ENCODE measurements at places on chromosomes 13 and 19.

GRCh38 chr13:61294467-61295191 is 121.0 kb downstream of the PCDH20 start:
- DNase-seq = no peak

- no peak for DNase-seq
Observed at GRCh38 chr19:1626417-1627010, 21.3 kb upstream of the UQCR11 start.

DNA sequence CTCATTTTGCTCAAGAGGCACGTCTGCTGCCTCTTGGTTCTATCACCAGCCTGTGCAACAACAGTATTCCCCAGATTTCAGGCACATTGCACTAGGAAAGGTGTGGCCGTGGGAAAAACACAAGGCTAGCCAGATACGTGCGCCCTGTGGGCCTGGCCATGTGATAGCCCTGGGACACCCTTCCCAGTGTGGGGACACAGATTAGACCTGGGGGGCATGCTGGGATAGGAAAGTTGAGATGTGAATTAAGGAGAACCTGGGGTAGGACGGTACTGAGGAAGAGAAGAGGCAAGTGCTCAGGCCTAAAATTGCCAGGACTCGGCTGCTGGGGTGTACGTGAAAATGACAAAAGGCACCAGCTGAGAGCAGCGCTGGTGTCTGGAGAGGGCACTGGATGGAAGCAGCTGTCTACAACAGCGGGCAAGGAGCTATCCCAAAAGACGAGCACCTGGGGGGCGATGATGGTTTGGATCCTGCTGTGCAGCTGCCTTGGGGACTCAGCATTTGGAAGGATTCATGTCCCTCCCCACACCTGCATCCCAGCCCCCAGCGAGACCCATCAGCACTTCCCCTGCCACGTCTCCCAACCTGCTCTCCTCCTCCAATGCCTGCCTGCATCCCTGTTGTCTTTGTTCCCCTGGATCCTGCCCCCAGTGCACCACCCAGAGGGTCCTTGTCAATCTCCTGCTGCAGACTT is 54.3 kb downstream of the GGACT start:
- DNase-seq = no peak

GRCh38 chr13:98826146-98826545 is 73.7 kb upstream of the SLC15A1 start:
- no peak for DNase-seq

DNA sequence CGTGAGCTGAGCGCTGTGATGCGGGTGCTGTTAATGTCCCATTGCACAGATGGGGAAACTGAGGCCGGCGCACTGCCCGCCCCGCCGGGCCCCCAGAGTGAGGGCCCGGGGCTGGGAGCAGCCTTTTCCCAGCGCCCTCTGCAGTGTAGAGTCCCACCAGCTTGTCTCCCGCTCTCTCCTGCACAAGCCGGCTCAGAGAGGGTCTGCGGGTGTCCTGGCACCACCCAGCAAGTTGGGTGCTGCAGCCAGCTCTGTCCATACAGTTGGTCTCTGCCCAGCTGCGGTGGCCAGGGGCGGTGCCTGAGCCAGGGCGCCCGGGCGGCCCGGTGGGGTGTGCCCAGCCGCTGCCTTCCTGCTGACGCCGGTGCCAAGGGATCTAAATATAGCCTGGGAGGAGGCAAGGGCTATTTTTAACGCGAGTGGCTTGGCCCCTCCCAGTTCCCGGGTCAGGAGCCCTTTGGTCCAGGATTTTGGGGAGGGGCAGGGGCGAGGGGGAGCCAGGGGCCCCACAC is 19.3 kb downstream of the GADD45B start:
- no peak for DNase-seq

GRCh38 chr13:101584331-101584730 is 131.9 kb downstream of the ITGBL1 start:
- no peak for DNase-seq

GRCh38 chr13:24050796-24051715 is 109.5 kb upstream of the SPATA13 start:
- no peak for DNase-seq

- DNase-seq = no peak
Observed at GRCh38 chr13:48163061-48163460, 68.2 kb upstream of the MED4 start.

DNA sequence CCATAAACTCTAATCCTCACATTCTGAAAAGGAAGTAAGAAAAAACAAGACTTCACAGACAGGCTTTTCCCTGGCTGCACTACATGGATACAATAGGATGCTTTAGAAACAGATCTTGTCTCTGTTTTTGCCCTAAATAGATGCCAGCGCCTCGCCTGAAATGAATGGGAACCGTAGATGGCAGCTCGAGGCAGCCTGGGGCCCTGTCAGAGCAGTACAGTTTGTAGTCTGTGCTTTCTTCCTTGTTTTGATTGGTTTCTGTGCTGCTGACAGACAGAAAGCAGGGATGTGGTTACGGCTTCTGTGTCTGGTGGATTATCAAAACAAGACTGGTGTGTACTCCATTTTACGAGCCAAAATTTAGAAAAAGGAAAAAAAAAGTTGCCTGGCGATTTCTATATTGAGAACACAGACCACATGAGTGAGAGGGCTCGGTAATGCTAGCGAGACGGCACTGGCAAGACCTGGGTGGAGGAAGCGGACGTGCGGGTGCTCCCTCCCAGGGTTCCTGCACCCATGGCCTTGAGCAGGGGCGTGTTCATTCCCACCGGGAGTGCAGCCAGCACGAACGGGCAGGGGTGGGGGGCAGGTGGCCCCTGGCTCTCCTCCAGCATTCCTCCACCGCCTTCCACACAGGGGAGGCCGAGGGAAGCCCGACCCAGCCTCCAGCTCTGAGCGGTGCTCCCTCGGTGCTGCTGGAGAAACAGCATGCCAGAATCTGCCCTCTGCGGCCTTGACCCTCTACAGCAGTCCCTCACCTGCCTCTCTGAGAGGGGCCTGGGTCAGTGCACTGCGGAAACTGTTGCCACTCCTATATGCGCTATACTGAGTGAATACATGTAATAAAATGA is 37.6 kb upstream of the C1QTNF9 start:
- DNase-seq = no peak

GRCh38 chr13:19183676-19184075 is 2.1 kb upstream of the TUBA3C start:
- no peak for DNase-seq

DNA sequence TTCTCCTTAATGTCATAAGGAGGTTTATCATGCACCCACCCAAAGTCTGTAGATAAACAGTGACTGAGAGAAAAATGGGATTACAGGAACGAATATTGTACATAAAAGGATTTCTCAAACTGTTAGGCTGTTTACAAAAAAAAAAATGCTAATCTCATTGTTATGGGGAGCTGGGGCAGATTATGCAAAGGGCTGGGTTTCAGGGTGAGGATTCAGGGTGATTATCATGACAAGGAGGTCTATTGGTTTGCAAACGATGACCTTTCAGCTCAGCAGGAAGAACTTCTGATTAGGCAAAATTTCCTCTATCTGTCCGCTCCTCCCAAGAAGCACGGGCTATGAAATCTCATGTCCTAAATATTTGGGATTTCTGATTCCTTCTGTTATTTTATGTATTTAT is 41.4 kb downstream of the NLRP12 start:
- DNase-seq = no peak

DNA sequence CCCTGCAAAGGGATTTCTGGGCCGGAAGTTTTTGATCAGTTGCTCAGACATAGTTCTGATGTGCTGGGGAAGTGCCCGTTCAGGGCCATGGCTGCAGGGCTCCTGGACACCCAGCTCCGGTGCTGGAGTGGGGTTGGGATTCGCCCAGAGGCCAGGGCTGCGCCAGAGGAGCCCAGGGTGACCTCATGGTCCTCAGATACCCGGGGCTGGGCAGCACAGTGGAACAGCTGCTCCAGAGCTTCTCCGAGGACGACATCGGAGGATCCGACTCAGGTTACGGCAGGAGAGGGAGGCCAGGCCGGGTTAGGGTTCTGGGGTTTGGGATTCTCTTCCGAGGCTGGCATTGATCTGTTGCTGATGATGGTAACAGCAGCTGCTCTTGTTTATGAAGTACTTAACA is 20.9 kb downstream of the CARM1 start:
- DNase-seq = no peak

DNA sequence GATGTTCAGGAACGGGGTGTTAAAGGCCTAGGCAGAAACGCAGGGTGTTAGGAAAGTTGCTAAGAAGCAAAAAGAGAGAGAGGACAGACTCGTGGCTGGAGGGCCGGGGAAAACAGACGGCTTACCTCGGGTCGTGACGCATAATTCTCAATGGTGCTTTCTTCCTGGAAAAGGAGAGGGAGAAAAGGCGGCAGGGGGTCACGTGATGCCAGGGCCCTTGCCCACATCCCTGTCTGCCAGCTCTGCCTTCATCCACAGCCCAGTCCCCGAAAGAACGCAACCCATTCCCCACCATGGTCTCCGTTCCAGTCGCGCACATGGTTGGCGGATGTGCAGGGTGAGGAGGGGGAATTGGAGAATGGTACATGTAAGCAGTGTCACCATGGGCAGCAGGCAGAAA is 1.6 kb downstream of the KRTDAP start:
- DNase-seq = no peak

DNA sequence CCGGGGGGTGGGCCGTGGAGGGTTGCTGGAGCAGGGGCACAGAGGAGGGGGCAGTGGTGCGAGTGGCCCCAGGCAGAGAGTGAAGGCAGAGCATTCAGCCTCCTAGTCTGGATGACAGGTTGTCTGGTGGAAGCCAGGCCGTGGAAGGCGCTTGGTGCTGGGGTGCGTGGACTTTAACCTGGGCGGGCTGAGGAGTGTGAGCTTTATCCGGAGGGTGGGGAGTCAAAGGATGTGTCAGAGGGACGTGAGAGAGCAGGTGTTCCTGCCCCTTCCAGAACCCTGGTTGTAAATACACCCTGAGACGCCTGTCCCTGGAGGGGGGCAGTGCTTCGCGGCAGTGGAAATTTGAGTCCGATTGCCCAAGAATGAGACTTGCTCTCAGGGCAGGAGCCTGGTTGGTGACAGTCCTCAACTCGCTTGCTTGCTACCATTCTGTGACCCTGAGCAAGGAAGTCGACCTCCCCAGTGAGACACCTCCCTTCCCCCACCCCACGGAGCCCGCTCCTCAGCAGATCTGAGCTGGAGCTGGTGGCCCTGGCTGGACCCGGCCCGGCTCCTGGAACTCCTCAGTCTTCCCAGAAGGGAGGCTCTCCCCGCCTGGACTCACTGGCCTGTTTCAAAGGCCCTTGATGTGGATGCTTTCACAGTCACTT is 2.3 kb downstream of the SPPL2B start:
- no peak for DNase-seq

- DNase-seq = no peak
Observed at GRCh38 chr13:108463340-108463739, 166.1 kb upstream of the MYO16 start.

GRCh38 chr13:102286326-102286725 is 115.5 kb downstream of the FGF14 start:
- no peak for DNase-seq

DNA sequence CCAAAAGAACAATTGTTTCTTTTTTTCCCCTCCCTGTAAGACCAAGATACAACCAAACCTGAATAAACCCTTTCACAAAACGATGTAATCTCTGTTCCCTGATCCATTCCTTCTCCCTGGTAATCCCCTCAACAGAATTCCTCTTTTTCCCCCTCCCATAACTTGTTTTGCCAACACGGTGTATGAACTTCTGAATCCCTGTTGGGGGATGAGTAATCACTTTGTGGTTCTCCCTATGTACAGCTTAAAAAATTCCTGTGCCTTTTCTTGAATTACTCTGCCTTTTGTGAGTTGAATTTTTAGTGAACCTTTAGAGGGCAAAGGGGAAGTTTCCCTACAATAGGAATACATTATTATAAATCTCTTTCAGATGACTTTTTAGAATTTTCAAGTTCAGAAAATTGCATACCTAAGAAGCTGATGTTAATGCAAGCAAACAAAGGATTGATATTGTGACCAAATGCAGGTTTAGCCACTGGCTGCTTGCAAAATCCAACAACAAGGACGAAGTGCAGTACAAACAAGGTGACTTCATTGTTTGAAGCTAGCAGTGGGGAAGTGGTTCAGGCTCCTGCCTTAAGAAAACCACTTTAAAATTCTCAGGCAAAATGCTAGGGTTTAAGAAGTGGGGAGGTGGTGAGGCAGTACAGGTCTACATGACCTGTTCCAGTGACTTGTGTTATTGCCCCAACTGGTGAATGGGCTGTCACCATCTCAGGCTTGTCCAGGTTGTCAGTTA is 15.0 kb upstream of the EPSTI1 start:
- no peak for DNase-seq

DNA sequence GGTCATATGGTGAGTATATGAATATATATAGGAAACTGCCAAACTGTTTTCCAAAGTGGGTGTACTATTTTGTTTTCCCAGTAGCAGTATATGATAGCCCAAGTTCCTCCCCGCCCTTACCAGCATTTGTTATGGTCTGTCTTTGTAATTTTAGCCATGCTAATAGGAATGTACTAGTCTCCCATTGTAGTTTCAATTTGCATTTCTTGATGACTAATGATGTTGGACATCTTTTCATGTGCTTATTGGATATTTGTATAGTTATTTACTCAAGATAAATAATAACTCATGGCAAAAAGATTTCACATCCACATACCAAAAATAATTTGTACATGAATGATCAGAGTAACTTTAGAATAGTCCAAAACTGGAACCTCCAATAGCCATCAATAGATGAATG is 75.3 kb upstream of the SERP2 start:
- DNase-seq = no peak

- no peak for DNase-seq
Observed at GRCh38 chr13:101098873-101099272, 317.4 kb downstream of the NALCN start.

- no peak for DNase-seq
Observed at GRCh38 chr19:1486720-1487575, 3.2 kb downstream of the PCSK4 start.

DNA sequence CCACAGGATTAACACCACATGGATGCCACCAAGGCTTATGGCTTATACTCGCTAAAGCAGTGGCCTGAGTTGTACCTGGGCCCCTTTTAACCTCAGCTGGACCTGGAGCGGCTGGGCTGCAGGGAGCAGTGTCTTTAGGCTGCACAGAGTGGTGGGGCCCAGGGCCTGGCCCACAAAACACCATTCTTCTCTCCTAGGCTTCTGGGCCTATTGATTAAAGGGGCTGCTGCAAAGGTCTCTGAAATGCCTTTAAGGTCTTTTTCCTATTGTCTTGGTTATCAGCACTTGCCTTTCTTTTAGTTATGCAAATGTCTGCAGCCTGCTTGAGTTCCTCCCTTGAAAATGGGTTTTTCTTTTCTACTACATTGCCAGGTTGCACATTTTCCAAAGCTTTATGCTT is 973.9 kb upstream of the PRR20A start:
- no peak for DNase-seq

GRCh38 chr13:34350671-34351070 is 532.7 kb downstream of the RFC3 start:
- no peak for DNase-seq

GRCh38 chr19:6032381-6032780 is 54.4 kb upstream of the RANBP3 start:
- DNase-seq = no peak
